Activated T-cell treated with anti-CD3 and anti-CD28 coated beads, Interleukin-2, amount 50 U/mL, for 72 hours (primary cell): ENCODE measurements at places on chromosomes 16 and 17.

GRCh38 chr16:85902366-85903155 lies 3.6 kb downstream of the IRF8 start:
- DNase-seq, result peak; percentile 77

GRCh38 chr16:73549984-73550631 lies 502.2 kb upstream of the ZFHX3 start:
- no peak for DNase-seq

DNA sequence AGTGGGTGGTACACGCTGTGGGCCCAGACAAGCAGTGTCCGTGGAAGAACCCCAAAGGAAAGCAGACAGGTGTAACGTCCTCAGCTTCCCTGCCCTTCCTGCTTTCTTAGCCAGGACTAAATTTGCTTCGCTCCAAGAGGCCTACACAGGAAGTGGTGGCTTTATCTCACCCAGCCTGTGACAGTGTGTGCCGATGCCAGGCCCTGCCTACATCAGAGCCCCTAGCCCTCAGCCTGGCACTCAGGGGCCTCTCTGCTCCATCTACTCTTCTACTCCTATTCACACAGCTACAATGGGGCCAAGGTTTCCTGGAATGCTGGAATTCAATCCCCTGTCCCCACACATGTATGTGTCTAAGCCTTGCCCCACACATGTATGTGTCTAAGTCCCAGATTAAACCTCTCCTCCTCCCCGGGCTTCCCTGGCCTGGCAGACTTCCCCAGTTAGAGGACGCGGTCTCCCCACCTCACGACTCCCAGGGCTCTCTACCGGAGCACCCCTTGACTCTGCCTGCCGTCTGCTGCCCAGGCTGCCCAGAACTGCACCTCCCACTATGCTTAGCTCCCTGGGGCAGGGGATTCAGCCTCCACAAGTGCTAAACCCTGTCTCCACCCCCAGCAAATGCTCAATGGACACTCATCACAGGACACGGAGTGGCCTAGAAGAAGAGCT lies 8.2 kb downstream of the PGAP3 start:
- DNase-seq, result peak; percentile 50

DNA sequence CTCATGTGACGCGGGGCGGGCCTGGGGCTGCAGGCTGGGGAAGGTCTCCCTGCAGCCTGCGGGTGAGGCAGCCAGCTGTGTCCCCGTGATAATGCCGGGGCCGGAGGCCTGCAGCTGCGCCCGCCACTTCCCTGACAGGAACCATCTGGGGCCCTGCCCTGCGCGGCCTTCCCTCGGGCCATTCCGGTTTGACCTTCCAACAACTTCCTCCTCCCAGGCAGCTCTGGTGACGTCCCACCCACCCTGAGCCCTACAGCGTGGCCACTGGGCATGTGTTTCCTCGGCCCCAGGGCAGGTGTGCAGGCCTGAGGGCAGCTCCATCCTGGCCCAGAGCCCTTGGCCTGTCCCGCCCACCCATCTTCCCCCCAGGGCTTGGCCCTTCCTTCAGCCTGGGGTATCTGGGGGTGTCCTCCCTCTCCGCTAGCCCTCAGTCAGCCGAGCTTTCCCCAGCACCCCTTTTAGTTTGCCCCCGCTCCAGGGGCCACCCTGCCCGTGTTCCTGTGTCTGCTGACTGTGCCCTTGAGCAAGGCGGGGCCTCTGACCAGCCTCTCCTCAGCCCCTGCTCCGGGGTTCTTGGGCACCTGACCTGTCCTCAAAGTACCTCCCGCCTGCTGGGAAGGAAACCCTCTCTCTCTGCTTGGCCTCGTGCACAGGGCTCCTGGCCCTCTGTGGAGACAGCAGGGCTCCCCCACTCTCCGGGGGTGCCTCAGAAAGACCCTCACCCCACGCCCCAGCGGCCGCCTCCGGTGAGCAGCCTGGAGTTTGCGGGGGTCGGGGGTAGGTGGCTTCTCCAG lies at the start of gene CBFA2T3:
CBFA2T3 (minus strand) TSS at position 190 of the 794 bp plus-strand sequence. CDS start 400 bp downstream, outside the sequence.
- no peak for DNase-seq

DNA sequence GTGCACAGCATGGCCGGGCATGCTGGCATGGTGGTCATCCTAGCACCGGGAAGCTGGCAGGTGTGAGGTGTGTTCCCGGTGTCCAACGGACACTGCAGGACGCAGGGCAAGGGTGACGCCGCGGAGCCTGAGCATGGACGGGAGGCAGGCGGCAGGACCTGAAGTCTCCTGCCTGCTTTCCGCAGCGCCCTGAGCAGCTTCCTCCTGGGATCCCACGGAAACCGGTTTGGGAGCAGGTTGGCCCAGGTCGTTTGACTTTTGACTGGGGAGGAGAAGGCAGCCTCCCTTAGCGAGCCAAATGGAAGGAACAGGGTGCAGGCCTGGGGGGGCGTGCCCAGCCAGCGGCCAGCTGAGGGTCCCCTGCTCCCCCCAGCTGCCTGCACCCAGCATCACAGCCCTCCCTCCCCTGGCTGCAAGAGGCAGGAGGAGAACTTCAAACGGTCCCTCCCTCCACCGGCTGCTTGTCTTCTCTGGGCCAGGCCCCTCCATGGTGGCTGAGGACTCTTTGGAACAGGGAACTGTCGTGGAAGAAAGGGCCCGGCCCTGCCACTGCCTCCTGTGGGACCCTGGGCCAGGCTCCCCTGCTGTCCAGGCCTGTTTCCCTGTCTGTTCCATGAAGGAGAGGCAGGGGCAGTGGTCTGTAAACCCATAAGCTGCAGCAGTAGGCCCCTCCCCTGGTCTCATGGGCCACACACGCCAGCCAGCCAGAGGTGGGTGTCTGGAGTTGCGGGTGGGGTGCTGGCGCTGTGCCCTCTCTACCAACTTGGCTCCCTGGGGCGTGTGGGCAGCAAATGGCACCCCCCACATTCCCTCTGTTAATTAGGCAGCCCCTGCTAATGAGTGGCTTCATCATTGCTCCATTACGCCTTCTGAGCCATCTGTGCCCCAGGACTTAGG lies 7.8 kb upstream of the ADGRG1 start:
- no peak for DNase-seq

GRCh38 chr16:4570688-4571321 lies 14.7 kb downstream of the C16orf96 start:
- DNase-seq, result no peak

DNA sequence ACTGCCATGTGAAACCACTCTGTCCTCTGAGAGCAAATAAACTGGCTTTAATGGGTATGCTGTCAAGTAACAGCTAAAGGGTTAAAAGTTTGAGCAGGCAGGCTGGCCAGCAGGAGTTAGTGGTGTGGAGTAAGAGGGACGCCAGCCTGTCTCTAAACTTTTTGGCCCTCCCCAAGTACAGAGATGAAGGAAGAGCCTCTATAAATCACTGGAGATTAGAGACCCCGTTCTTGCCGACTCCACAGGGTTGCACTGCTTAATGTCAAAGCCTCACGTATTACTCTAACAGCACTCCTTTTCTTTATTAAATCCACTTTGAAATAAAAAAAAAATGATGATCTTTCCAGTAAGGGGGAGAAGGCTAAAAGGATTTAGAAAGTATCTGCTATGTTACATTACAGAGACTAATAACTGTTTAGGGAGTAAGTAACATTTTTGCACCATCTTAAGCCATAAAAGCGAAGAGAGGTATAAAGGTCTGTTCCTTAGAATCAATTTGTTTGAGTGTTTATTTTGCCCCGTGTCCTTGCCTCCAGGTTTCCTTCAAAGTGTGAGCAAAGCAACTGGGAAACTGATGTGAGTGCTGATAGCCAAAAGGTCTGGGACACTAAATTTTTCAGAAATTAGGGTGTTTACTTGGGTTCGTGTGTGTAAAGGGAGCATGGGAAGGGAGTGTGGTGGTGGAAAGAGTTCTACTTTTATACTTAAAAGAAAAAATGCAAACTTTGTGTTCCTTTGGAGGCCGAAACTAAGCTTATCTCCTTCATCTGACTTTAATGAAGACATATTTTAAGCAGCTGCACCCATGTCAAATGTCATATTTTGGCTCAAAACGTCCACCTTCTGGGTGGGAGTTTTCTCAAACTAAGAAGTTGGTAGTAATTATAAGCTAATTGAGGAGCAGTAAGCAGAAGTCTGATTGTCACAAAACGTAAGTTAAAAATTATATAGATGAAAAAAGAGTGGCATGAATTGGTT lies 109.9 kb upstream of the TBX2 start:
- no peak for DNase-seq

GRCh38 chr16:71867939-71868338 lies 16.0 kb downstream of the ZNF821 start:
- no peak for DNase-seq

GRCh38 chr17:957856-958421 lies 21.6 kb downstream of the NXN start:
- no peak for DNase-seq

DNA sequence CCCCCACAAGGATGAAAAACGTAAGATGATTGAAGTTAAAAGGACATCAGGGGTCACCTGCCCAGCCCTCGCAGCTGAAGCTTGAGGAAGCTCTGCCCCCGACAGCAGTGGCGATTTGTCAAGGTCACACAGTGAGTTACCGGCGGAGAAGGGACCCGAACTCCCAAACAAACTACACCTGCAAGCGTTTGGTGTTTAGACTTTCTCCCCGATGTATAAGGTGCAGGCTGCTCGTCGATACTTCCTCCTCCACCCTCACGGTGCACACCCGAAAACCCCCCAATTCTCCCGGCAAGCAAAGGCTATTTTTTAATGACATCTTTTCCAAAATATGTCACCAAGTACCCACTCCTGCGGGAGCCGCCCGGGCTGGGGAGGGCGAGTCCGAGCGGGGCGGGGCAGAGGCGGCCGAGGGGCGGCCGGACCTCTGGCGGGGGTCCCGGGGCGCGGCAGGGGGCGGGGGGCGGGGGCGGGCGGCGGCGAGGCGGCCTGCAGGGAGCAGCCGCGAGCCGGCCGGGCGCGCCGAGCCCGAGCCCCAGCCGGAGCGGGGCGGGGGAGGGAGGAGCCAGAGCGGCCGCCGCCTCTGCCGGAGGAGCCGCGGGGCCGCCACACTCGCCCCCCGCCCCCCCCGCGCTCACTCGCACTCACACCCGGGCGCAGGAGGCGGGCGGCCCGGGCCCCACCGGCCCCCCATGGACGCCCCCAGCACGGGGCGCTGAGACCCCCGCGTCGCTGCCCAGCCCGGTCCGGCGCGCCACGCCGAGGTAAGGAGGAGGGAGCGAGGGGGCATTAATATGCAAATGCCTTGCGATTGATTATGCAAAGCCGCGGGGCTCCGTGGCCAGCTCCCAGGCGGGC lies at the start of gene THRA:
THRA (plus strand) TSS at position 637 of the 858 bp plus-strand sequence. CDS start 11,524 bp downstream, outside the sequence.
- peak; percentile 81 for DNase-seq

DNA sequence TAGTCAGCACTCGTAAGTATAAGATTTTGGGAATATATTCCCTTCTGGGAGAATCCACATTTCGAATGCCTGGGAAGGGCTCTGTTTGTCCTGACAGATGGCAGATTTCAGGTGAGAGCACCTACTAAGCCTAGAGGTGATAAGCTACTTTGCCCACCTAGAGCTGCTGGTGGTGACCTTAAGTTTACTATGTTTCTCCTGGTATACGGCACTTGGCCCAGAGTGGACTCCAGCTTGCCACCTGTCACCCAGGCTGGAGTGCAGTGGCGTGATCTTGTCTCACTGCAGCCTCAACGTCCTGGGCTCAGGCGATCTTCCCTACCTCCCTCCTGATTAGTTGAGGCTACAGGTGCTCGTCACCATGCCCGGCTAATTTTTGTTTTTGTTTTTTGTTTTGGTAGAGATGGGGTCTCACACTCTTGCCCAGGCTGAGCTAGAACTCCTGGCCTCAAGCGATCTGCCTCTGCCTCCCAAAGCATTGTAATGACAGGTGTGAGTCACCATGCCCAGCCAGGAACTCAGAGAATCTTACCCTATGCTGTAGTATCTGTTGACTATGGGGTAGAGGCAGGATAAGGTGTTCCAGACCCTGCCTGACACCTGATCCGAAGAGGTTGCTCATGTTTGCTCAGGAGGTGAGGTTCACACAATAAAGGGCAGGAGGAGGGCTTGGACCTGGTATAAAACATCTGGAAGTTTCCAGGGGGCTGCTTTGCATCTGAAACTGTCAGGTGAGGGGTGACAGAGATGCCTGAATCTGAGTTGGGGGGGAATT lies at the start of gene ZG16:
ZG16 (plus strand) TSS at position 681 of the 775 bp plus-strand sequence. CDS start 1,011 bp downstream, outside the sequence.
- no peak for DNase-seq

DNA sequence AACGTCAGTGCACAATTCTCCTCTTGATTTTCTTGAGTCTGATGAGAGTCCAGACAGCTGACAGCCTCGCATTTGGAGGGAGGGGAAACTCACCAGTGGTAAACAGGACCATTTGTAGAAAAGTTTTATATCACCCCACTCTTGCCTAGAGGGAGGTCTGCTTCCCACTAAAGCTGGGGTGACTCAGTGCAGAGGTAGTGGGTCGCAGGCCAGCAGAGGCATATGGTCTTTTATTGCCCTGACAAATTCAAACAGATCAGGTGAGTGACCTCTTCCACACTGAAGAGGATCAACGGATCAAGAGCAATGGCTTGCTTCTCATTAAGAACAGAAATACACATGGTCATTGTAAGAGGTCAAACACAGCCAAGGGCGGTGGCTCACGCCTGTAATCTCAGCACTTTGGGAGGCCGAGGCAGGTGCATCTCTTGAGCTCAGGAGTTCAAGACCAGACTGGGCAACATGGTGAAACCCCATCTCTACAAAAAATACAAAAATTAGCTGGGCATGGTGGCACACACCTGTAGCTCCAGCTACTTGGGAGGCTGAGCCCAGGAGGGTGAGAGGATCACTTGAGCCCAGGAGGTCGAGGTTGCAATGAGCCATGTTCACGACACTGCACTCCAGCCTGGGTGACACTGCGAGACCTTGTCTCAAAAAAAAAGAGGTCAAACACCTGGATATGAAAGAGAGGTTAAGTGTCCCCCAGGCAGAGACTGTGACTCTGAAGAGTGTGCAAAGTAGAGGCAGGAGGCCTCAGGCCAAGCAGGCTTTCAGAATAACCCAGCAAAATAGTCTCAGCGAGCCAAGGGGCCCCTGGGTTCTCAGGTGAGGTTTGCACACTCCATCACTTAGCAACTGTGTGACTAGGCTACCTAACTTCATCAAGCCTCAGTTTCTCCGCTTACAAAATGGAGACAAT lies 56.5 kb upstream of the ERN1 start:
- DNase-seq, result no peak

DNA sequence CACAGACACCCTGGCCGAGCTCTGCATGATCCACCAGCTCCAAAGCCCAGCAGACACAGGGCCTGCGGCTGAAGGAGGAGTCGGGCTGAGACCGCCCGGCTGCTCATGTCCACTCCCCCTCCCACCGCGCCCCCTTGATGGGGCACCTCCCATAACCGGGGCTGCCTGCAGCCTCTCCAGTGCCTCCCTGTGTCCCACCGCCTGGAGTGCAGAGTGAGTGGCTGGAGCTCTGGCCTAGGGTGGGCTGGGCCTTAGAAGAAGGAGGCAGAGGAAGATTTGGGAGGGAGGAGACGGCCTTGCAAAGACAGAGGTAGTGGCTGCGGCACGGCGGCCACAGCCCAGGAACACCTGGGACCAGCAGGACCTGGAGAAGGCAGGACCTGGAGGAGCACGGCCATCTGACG lies 4.0 kb downstream of the CBFA2T3 start:
- no peak for DNase-seq

GRCh38 chr16:88298181-88298832 lies 84.5 kb upstream of the ZNF469 start:
- no peak for DNase-seq

DNA sequence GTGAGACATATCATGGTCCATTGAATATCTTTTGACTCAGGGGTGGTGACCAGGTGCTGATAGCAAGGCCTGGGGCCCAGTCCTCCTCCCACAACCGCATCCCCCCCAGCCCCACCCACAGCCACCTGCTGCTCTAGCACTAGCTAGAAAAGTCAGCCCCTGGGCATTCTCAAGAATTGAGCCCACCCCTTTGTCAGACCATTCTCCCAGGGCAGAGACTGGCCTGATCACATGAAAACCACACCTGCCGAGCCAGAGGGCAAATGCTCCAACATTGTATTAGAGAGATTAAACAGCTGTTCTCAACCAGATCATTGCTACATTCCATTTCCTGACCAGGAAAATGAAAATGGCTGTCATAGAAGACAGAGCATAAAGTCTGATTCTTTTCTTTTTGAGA lies 62.4 kb downstream of the RAB11FIP4 start:
- no peak for DNase-seq
